Activated CD8-positive, alpha-beta T cell treated with anti-CD3 and anti-CD28 coated beads, Interleukin-2, amount 10 ng/mL, durations not matched to agents 7 days and 5 days (primary cell): ENCODE measurements at places on chromosomes 13 and 19.

DNA sequence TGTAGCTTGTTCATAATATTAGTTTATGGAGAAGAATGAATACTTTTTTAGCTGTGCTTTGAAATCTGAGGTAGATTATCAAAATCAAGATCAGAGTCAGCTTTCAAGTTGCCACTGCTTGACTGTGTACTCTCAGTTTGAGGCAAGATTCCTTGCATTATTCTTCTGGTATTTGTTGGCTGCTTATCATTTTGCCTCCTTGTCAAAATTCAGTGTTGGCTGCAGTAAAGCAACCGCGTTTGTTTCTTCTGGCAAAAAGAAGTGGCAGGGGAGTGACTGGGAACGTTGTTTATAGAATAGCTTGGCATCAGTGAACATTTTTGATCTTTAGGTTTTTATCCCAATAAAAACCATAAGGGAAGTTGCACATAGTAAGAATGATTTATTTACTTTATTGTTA, 419.3 kb upstream of the GPC6 start:
- no peak for DNase-seq

- no peak for DNase-seq
Observed at GRCh38 chr19:19068659-19069654, 5.2 kb downstream of the SLC25A42 start.

- no peak for DNase-seq
Observed at GRCh38 chr13:34179481-34179880, 361.5 kb downstream of the RFC3 start.

DNA sequence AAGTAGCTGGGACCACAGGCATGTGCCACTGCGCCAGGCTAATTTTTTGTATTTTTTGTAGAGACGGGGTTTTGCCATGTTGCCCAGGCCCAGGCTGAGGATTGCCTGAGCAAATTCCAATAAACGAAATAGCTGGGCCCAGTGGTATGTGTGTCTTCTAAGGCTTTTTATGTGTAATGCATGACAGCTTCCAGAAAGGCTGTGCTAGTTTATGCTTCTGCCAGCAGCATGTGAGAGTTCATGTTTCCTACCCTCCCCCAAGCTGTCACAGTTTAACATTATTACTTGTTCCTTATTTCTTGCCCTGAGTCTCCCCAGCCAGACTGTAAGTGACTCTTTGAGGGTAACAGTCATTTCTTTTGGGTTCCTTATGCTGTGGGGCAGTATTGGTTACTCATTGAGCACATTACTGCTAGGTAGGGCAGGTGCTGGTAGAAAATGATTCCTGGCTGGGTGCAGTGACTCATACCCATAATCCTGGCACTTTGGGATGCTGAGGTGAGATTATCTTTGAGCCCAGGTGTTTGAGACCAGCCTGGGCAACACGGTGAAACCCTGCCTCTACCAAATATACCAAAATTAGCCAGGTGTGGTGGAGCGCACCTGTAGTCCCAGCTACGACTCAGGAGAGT, 13.6 kb downstream of the GPATCH1 start:
- no peak for DNase-seq

- no peak for DNase-seq
Observed at GRCh38 chr19:15828121-15828610, 12.7 kb upstream of the OR10H1 start.

DNA sequence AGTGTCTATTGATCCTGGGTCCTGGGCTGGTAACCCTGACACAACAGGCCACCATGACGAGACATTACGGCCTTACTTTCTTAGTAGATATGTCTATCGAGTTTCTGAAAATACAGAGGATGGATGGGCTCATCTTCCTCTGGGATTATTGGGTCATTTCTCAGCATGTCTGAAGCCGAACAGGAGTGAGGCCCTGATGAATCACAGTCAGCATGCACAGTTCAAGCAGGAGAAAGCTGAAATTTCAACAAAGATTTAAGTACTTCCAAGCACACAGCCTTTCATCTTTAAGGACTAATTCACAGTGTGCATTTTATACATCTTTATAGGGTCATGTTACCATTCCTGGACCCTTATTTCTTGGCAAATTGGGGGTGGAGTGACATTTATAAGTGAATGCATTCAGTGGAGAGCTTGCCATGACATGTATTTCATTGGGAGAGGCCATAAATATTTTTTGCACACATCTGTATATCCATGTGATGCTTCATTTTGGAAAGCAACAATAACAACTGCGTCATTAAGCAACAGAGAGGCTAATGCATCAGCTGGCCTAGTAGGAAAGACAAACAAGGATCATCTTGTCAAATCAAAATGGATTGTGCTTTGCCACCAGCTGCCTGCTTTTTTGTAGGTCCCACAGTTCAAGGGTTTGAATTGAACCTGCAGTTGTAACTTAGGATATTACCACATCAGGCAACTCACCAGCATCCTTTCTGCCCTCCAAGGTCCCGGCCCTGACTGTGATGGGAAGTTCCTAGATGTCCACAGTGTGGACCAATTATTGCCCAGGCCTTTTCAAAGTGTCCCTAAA, 143.5 kb downstream of the DNAJC15 start:
- no peak for DNase-seq

- no peak for DNase-seq
Observed at GRCh38 chr19:51274049-51274770, 23.3 kb downstream of the SIGLECL1 start.

GRCh38 chr13:73058432-73058735, 421 bp upstream of the KLF5 start:
- DNase-seq, result no peak

DNA sequence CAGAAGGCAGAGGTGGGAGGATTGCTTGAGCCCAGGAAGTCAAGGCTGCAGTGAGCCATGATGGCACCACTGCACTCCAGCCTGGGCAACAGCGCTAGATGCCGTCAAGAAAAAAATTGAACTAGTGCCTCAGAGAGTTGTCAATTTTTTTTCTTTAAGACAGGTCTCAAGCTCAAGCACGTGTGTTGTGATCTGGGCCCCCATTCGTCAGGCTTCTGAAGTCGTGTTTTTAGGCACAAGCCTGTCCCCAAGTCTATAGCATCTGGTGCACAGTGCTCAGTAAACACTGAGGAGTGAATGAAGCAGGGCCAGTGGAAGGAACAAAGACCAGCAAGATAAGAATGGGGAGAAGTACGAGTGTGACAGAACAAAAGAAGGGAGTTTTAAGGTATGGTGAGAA, 23.7 kb upstream of the LAMP1 start:
- no peak for DNase-seq

- no peak for DNase-seq
Observed at GRCh38 chr19:30150626-30151025, 208.6 kb downstream of the URI1 start.

GRCh38 chr19:52638601-52639000, 446 bp upstream of the ZNF83 start:
- DNase-seq, result no peak

- no peak for DNase-seq
Observed at GRCh38 chr13:85093808-85094207, 705.4 kb downstream of the SLITRK6 start.

- no peak for DNase-seq
Observed at GRCh38 chr13:53691417-53691816, 662.8 kb downstream of the OLFM4 start.

DNA sequence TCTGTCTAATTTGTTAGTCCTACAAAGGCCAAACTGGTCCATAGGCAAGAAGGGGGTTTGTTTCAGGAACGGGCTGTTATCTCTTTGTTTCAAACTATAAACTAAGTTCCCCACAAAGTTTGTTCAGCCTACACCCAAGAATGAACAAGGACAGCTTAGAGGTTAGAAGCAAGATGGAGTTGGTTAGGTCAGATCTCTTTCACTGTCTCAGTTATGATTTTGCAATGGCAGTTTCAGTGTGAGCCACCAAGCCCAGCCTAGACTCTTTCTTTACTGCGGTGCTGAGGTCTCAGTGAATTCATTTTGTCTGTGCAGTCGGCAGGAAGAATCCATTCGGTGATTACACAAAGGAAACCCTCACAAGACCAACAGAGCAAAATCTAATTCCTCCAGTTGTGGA, 56.6 kb upstream of the ABCC4 start:
- DNase-seq, result no peak

- DNase-seq, result no peak
Observed at GRCh38 chr13:76379341-76380105, 506.7 kb downstream of the KCTD12 start.

- DNase-seq, result no peak
Observed at GRCh38 chr19:49678985-49679770, 2.1 kb downstream of the PRMT1 start.

DNA sequence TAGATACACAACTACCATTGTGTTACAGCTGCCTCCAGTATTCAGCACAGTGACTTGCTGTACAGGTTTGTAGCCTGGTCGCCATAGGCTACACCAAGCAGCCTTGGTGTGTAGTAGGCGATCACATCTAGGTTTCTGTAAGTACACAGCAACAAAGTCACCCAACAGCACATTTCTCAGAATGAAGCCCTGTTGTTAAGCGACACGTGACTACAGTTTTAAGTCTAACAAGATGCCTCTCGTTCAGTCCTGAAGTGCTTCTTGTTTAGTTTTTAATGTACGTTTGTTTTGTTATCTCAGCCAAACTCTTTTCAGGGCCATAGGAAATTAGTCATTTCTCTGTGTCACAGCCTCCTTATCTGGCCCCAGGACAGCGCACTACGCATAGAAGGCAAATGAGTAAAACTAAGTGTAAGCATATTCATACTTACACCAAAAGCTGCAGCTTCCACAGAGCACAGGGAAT, 50.0 kb upstream of the GPR183 start:
- peak; percentile 42 for DNase-seq

DNA sequence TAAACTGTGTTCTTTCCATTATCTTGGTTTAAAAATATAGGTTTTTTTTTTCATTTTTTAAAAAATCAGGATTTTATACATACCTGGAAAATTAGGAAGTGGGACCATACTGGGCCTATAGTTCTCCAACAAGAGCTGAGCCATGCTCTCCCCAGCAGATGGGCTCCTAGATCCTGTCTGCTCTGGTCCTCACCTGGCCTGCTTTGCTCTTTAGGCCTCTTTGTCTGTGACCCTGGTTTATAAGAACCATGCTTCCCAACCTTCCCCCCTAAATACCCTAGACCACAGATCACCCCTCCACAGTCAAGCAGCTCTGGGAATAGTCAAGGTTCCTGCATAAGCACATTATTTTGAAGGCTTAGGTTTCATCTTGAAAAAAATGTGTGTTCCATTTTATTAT, 185.0 kb upstream of the TSHZ3 start:
- no peak for DNase-seq

DNA sequence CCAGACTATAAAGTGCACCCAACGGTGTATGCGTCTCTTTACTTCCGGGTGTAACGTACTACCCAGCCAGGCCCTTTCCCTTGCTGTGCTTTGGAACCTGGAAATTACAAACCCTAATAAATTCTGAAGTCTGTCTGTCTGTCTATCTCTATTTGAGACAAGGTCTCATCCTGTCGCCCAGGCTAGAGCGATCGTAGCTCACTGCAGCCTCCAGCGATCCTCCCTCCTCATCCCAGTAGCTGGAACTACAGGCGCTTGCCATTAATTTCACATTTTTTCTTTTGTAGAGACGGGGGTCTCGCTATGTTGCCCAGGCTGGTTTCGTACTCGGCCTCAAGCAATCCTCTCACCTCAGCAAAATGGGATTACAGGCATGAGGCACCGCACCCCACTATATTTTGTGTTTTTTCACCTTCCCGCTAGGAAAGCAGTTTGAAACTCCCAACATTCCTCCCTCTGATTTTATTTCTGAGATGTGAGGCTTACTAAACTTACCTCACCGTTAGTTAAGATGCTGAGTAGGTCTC, 469 bp upstream of the RNF6 start:
- DNase-seq, result no peak

DNA sequence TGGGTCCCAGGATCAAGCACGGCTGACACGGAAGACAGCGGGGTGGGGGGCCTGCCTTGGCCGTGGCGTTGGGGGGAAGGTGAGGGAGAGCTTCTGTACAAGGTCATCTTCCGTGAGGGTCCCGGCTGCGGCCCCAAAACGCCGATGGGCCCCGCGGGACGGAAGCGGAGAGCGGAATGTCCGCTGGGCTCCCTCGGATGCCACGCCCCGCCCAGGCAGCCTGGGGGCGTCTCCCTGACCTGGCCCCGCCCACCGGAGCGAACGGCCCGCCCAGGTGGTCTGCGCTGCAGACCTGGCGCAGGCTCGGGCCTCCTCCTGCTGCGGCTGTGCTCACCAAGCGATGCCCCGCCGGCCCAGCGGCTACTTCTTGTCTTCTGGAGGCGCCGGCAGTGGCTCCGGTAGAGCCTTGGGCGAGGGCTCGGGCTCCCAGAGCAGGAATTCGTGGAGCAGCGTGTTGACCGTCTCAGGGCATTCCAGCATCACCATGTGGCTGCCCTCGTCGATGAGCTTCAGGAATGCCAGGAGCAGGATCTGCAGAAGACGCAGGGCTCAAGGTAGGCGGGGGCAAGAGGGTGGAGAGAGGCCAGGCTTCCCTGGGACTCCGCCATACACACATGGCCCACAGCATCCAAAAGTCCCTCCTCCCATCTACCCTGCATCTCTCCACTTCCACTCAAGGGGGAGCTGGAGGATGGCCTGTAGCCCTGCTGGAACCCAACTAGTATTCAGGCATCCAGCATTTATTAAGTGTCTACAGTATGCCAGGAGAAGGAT, 10.7 kb downstream of the ABHD8 start:
- DNase-seq, result peak; percentile 86

DNA sequence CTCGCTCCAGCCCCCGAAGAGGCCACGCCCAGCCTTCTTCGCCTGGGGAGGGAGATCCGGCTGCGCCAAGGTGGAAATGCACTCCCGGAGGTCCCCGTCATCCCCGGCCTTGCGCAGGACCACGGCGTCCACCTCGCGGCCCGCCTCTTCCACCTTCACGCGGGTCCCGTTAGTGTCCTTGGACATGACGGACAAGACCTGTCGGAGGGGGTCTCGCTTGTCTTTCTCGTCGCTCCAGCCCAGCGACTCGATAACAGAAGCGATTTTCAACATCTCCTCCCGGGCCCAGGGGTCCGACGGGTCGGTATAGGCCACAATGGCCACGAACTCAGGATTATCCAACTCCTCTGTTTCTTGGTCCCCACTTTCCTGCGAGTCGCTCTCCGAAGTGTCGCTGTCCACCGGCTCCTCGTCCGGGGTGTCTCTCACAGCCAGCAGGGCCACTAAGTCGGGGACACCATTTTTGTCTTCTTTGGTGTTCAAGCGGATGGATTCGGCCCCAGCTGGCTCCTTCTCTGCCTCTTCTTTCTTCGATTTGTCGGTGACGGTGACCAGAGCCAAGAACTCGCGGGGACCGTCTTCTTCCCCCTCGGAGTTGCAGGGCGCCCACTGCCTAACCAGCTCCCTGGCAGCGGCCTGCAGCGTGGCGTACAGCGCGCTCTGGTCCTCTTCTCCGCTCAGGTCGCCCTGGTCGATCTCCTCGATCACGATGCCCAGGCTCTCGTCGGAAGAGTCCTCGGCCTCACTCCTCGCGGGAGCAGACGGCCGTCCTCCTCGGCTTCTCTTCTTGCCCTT, 1.3 kb downstream of the PNMA8B start:
- DNase-seq, result no peak

GRCh38 chr13:67330149-67330548, 100.0 kb upstream of the PCDH9 start:
- DNase-seq, result no peak

- DNase-seq, result no peak
Observed at GRCh38 chr13:103078158-103078557, 11.9 kb upstream of the SLC10A2 start.

- DNase-seq, result no peak
Observed at GRCh38 chr19:491146-491741, 5.0 kb upstream of the MADCAM1 start.
